ENCODE measurements at places on chromosomes 7 and 10.
A peak's percentile ranks its signal among the peaks of the same experiment; 100 is the strongest.

GRCh38 chr7:18508443-18509427 is 13.2 kb downstream of the HDAC9 start:
- no peak for DNase-seq

GRCh38 chr10:72095195-72095594 is 6.8 kb upstream of the SPOCK2 start:
- no peak for DNase-seq

GRCh38 chr7:44914992-44915607 is 29.8 kb upstream of the PURB start:
- peak; percentile 33 for DNase-seq

DNA sequence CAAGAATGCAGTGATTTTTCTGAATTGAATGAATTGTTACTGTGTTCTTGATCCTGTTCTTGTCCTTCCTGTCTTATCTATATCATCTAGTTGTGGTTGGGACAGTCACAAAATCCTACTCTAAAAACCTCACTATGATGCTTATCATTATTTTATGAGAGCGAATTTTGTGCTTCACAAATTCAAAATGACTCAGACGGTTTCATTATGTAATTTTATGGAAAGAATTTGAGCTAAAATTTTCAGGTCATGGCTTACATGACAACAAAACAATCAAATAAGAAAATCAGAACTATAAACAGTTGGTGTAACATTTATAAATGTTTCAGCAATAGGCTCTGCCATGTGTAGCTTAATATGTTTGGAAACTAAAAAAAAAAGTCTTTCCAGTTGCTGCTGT is 6.9 kb downstream of the PRKAR2B start:
- no peak for DNase-seq

- no peak for DNase-seq
Observed at GRCh38 chr7:45869426-45869825, 3.5 kb downstream of the CCDC201 start.

DNA sequence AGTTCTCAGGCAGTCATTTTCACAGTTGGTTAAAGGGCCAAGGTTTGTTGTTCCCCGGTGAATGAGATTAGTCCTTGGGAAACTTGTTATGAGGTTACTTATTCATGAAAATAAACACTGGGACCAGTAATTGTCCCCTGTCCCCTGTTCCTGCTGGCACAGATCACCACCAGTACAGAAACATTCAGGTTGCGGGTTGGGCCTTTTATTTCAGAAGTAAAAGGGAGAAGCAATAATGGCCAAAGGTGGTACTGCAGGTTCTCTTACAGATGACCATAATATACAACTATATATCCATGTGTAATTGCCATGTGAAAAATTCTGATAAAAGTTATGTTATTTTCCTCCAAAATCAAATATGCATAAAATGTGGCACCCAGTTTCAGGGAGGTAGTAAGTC is 442.0 kb downstream of the SORCS1 start:
- no peak for DNase-seq

DNA sequence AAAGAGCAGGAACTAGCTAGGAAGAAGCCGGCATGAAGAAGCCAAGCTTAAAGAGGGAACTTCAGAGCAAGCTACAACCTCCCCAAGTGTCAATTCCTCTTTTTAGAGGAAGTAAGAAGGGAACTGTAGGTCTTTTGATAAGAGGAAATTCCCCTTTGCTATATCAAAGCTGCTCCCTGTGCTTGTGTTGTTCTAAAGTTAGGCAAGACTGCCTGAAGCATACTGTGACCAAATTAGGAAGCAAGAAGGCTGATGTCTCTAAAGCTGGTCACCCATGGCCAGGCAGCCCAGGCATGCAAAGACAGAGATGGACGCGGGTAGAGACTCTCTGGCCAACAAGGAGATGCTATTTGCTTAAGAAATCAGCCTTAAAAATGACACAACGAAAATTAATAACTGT is 87.9 kb downstream of the RNF216 start:
- DNase-seq, result peak; percentile 38

DNA sequence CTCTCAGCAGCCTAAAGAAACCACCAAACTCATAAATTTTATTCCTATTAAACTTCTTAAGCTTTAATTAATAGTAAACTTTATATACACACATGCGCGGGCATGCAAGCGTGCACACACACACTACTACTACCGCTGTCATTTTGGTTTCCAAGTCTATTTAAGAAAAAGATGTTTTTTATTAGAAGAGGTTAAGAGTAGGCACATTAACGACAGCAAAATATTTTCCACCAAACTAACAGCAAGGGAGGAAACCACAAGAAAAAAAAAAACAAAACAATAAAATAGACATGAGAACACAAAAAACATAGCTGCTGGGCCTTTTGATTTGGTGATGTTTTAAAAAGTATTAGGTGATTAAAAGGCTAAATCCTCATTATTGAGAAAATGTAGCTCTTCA is 28.6 kb downstream of the RTKN2 start:
- no peak for DNase-seq

GRCh38 chr10:117094856-117095255 is 43.2 kb downstream of the VAX1 start:
- no peak for DNase-seq

GRCh38 chr7:140649556-140650205 is 9.1 kb upstream of the DENND2A start:
- no peak for DNase-seq

DNA sequence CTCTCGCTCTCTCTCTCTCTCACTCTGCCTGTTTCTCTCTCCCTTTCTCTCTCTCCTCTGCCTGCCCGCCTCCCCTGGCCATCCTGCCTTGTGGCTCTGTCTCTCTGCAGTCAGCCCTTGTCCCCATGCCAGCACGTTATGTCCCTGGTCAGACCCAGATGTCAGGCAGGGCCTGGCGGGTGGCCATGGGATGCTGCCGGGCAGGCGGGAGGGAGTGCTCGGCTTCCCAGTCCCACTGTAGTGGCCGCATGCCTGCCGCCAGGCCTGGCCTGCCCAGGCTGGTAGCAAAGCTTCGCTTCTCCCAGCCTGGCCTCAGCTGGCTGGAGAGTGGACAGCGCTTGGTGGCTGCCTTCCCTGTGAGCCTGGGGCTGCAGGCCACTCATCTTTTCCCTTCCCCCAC is 121.5 kb upstream of the ZNF716 start:
- no peak for DNase-seq

- DNase-seq, result no peak
Observed at GRCh38 chr7:27933671-27934565, 194.0 kb downstream of the TAX1BP1 start.

DNA sequence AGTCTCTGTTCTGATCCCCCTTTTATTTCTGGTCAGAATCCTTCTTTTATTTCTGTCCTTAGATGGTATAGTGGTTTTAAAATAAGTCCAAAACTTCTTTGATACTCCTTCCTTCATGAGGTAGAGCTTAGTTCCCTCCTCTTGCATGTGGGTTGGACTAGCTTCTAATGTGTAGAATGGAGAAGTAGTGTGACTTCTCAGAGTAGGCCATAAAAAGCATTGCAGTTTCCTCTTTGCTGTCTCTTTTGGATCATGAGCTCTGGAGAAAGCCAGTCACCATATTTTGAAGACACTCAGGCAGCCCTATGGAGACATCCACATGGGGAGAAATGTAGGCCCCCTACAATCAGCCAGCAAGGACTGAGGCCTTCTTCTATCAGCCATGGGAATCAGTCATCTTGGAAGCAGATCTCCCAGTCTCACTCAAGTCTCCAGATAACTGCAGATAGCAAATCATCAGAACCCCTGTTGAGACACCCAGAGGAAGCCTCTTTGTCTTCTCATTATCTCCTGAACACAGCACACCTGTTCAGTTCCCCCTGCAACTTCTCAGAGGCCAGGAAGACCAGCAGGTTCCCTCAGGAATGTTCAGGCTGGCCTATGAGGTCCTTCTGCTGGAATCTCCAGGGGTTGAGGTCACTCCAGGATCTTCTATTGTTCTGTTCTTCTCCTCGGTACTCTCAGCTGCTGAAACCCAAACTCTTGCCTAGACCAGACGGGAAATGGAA is 511.9 kb upstream of the ZMIZ1 start:
- DNase-seq, result no peak

GRCh38 chr7:151642746-151643145 is 123.1 kb upstream of the RHEB start:
- no peak for DNase-seq

DNA sequence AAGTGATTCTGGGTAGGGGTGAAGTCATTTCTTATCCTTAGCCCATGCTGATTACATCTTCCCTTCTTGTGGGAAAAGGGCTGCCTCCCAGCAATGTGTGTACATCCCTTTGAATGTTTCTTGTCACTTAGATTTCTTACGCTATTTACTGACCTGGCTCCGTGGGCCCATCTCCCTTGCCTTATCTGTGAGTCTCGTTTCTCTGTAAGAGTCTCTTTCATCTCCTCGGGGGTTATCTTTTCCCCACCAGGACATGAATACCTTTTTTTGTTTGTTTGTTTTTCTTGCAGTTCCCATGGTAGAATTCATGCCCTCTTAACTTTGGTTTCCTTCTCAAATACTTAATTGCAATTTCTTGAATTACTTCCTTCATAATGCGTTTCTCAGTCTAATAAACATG is 107.7 kb downstream of the BAMBI start:
- DNase-seq, result no peak

DNA sequence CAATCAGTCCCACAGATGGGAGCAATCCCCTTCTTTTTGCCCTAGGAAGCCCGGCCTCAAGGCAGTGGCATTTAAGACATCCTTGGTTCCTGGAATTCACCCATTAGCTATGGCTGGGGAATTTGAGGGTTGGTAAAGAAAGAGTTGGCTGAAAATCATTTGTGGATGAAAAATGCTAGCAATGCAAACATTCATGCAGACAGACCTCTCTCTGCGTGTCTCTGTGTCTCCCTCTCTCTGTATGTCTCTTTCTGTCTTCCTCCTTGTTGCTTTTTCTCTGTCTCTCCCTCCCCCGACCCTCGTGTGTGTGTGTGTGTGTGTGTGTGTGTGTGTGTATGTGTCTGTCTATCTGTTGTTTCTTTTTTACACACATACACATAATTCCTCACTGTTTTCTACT is 19.4 kb downstream of the LDB3 start:
- DNase-seq, result no peak

DNA sequence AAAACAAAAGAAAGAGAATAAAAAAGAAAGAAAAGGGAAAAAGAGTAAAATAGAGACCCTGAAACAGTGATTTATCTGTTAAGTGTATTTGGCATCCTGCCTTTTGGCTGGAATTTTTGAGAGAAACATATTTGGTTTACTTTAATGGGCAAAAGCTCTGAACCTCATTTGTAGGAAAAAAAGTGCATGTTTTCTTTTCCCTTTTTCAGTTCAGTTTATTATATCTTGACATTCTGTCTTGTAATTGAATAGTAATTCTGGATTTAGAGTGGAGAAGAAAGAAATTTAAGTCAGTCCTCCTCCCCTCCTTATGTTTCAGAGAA is 69.5 kb downstream of the ARID5B start:
- no peak for DNase-seq

GRCh38 chr7:139771001-139771956 is 6.5 kb downstream of the HIPK2 start:
- DNase-seq, result no peak

Measured in GM18507 (cell line).